ENCODE measurements at places on chromosomes 7 and 10.

DNA sequence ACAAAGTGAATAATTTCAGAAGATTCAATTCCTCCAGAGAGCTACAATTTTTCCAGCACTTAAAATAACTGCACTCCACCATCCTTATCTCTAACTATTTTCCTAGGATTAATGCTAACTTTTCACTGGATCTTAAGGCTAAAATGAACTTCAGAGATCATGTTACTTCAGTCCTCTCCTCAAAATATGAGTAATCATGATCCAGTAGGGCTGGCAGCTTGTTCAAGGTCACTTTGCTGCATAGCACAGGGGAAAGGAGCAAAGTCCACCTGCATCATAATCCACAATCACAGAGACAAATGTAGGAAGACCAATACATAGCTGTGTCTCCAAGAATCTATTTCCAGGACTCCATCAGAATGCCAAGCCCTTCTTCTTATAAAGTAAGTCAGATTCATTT, 150.3 kb downstream of the LRRTM3 start:
- DNase-seq = no peak

- DNase-seq = no peak
Observed at GRCh38 chr10:4016214-4016740, 231.3 kb upstream of the KLF6 start.

DNA sequence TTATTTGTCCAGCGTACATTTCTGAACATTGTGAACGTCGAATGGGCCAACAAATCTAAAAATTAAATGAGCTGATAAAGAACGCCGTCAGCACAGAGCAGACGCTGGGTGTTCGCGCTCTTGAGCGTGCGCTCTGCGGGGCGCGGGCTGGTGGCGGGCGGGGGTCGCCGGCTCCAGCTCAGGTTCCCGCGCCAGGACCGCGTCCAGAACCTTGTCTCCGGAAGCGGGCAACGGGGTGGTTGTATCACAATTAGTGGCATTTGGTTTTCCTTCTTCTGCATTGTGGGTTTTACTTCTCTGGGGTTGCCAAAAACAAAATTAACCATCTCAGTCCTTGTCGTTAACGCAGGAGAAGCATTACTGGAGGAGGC, 2.4 kb downstream of the CYP2E1 start:
- DNase-seq = no peak

- DNase-seq = no peak
Observed at GRCh38 chr10:52172581-52172980, 141.5 kb upstream of the DKK1 start.

- DNase-seq = no peak
Observed at GRCh38 chr7:126485791-126486190, 767.0 kb downstream of the GRM8 start.

GRCh38 chr7:114821030-114821900, 100.6 kb upstream of the MDFIC start:
- no peak for DNase-seq

DNA sequence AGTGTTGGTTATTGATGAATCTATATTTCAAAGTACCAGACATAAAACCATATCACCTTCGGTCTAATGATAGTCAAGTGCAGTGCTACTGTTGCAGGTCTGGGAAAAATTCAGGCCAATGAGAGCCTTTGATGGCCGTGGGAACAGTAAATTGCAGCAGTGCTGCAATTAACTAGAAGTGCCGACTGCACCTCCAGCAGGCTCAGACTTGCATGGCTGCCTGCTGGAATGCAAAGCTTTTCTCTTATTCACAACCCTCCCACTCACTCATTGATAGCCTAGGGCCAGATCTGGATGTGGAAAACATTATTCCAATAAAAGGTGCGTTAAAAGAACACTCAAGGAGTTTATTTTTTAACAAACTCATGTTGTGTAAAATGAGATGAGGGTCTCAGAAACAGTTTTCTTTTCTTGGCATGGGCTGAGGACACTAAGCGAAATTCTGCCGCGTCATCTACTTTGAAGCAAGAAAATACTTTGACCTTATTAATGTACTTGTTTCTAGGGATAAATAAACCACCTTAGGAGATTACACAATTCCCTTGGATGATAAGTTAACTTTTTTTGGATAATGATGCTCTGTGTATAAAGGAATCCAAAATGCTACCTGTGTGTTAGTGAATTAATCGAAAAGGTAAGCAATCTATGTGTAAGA, 17.1 kb downstream of the PLXDC2 start:
- DNase-seq = no peak

- no peak for DNase-seq
Observed at GRCh38 chr10:71475243-71475871, 78.6 kb downstream of the CDH23 start.

GRCh38 chr10:49512121-49512809, 26.7 kb downstream of the ERCC6 start:
- no peak for DNase-seq

DNA sequence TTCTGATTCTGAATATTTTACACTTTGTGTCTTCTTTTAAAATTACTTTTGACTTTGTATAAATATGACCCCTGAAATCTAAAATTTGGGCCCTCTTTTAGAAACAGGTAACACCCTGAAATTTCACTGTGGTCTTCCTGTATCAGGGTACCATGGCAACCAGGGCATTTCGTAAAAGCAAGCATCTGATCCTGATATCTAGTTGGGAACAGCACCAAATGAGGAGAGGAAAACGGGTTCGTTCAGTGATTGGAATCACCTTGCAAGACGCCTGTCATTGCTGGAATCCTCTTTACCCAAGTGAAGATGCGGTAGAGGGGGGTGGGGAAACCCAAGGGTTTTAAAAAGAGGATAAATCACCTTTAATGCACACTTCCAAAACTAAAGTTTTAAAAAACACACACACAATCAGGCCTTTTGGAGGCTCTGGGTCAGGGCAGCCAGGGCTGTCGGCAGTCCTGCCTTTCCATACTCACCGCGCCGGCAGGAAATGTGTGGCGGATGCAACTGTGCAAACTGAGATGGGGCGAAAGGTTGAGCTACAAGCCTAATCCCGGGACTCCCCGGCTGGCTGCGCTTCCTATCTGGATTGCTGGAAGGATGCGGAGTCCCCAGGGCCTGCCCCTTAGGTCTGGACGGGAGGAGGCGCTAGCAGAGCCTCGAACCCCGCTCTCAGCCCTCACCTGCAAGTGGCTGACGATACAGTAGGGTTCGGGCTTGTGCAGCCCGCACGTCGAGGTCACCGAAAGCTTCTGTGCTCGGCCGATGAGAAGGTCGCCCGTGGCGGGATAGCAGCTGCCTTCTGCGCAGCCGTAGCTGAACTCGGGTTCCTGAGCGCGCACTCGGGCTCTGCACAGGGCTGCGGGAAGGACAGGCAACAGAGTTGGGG, 1.8 kb downstream of the LAMB1 start:
- no peak for DNase-seq

DNA sequence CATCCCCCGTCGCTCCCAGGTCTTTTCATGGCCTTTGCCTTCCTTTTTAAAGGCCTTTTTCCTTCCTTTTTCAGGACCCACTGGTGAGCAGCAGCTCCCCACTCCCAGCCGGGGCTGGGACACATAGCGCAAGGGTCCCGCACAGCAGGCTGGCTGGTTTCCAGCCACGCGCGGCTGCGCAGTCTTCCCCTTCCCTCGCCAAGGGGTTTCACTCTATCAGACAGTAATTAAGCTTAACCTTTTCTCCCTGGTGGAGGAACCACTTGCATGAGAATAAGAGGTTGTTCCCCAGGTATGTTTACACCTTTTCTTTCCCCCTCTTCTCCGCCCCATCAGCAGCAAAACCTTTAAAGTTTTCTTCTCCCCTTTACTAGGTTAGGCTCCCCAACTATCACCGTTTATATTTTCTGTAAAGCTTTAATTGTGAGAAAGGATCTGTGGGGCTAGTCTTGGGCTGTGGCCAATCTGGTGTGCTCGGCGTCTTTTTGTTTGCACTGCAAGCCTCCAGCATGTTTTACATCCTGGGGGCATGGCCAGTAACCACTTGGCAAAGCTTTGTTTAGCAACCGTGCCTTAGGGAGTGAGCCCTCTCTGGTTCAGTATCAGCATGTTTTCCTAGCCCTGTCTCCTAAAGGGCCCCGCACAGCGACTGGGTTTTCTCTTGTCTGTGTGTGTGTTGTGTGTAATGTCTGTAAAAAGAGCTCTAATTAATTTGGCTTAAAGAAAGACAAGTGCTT, 219.6 kb downstream of the PHF14 start:
- DNase-seq = no peak

DNA sequence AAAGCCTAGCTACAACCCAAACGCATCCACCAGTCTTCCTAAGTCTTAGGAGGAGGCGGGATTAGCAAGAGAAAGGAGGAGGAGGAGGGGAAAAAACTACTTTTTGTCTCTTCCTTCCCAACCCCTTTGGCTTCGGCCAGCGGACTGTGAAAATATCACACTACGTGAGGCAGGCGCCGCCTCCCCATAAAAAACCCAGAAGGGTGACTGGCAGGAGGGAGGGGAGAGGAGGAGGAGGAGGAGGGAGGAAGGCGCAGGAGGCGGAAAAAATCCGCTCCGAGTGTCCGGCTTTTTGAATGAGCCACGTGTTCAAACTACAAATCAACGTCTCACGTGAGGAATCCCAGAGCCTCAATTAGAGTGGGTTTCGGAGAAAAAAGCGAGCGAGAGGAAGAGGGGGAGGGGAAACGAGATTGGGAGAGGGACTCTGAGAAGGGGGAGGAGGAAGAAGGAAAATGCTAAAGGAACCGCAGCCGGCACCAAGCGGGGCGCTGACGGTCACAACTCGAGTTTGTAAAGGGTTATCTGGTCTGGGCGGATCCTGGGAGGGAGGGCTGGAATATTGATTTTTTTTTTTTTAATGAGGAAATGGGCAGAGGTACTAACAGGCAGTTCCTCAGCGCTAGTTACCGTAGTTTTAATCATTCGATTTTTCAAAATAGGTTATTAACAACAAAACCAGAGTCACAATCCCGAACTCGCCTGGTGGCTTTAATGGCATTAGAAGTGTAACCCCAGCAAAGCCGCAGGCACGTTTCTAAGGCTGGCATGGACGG, at the start of gene IGF2BP3:
TSS of gene IGF2BP3 (minus strand) at position 162 of the 776 bp plus-strand sequence. CDS start 381 bp downstream, outside the sequence.
- DNase-seq = peak; percentile 34

GRCh38 chr10:122499491-122499941, 38.2 kb downstream of the HTRA1 start:
- no peak for DNase-seq

- DNase-seq = no peak
Observed at GRCh38 chr7:3266240-3266639, 34.8 kb upstream of the SDK1 start.
